ENCODE measurements at places on chromosomes 2 and 18.

DNA sequence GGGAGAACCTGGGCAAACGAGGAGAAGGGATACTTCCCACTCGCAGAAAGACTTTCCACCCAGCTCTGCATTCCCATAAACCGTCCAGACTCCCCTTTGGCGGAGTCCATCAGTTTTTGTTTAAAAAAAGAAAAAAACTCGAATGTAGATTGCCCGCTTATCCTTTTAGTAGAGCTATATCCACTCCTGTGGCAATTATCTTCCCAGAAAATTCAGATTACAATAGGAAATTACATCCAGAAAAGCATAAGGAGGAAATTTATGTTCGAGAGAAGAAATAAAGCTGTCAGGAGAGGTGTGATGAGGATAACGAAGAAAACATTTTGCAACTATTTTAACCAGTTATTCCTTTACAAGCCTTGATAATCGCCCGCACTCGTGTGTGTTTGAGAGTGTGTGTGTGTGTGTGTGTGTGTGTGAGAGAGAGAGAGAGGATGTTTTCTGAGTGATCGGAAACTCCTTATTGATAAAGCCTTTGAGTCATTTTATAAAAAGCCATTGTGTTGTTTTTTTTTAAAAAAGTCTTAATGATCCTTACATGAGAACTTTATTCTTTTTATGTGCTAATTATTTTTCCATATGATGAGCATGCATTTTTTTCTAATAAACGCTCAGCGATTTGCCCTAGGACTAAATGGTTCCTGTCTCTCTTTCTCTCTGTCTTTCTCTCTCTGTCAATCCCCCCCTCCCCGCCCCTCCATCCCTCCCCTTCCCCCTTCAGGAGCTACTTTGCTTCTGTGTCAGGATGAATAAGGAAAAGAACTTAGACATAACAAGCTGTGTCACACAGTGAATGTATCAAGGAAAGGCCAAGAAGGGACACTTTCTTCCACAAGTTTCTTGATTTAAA is 1.1 kb upstream of the PPP3R1 start:
- no peak for DNase-seq

GRCh38 chr2:197200762-197201058 is 109.9 kb downstream of the ANKRD44 start:
- no peak for DNase-seq

DNA sequence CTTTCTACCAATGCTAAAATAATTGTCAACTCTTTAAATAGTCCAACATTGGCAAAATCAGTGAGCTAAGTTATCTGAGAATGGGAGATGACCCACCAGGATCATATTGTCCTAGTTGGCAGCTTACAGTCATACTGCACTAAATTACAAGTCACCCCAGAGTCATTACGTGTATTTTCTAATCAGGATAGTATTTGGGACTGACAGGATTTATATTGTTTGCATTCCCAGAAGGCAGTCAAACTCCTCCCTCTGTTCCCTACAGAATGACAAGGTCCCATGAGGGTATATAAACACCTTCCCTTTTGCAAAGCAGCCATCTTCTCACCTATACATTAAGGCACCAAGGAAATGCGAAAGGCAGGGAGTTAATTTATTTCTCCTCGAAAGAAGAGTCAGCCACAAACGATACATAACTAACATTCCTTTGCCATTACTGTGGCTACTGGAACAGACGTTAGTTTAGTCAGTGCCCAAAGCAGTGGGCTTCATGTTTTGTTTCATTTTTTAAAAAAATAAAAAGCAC is 125.3 kb downstream of the ANTXR1 start:
- no peak for DNase-seq

DNA sequence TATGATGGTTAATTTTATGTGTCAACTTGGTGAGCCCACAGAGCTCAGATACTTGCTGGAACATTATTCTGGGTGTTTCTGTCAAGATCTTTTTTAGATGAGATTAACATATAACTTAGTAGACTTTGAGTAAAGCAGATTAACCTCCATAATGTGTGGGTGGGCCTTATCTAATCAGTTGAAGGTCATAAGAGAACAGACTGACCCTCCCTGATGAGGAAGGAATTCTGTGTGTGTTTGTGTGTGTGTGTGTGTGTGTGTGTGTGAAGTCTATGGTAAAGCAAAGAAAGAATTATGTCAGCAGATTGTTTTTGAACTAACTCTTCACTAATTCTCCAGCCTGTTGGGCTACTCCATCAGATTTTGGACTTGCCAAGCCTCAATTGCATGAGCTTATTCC is 232.2 kb upstream of the MEX3C start:
- DNase-seq: no peak

DNA sequence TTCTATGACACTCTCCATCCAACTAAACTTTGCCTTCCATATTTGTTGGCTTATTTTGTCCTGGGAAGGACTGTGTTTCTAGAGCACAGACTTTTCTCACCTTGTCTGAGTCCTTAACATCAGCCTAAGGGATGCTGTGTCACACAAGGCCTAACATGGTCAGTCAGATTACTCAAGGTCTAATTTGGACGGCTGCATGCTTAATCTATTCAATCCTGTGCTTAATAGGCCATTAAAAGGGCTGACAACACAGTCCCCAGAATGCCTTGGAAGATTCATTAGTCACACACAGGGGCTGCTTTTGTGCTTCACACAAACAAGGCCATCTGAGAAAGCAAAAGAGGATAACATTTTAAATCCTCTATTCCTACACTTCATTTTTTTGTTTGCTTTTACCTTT is 84.0 kb downstream of the DYNAP start:
- no peak for DNase-seq

DNA sequence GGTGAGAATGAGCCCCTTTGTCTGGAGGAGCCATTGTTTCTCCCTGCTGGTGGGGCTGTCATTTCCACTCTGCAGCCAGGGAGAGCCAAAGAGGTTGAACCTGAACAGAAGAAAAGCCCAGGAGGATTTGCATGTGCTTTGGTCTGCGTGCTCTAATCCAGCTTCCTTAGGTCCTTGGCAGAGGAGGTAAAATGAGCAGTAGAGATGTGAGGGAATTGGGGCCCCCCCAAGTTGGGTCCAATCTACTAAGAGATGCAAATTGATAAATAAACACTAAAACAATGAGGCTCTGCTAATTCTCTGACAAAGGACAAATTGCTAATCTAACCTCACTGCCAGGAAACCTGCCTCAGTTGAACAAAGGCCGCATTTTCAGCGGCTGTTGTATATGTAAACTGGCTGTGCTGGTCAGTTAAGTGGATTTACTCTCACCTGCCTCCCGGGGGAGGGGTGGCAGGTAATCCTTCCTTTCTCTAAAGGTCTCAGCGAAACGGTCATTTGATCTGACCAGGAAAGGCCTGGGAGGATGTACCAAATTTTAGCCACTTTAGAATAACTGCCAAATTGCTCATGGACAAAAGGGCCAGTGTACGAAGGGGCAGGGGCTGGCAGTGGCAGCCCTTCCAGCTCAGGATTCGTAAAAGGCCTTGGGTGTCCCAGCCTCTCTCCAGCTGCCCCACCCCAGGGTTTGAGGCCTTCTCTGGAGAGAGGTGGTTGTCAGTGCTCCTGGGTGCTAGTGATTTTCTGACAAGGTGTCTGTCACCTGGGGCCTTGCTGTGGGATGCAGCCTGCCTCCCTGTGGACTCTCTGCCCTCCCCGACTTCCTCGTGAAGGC is 193.6 kb downstream of the MIB1 start:
- DNase-seq: no peak

Measured in upper lobe of left lung (tissue), 6 donors.